ENCODE measurements at places on chromosomes 3 and 15.

DNA sequence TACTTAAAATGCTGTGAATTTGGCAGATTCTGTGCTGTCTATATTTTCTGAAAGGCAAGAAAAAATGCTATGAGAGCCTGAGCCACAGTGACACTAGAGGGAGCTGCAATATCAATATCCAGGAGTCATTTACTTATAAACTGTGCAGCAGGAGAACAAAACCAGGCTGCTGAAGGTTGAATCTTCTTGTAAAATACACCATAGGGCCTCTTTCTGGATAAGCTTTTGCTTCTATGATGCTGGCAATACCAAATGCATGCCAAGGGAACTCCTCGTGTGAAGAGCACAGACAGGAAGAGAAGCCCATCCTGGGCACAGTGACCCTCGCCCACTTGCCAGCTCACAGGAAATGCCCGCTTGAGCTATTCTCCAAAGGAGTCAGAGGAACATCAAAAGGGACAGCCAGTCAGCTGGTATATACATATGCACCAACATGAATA, 48.0 kb upstream of the TSPAN3 start:
- DNase-seq = no peak

- no peak for DNase-seq
Measured at GRCh38 chr3:65758876-65759598, 279.7 kb downstream of the MAGI1 start.

DNA sequence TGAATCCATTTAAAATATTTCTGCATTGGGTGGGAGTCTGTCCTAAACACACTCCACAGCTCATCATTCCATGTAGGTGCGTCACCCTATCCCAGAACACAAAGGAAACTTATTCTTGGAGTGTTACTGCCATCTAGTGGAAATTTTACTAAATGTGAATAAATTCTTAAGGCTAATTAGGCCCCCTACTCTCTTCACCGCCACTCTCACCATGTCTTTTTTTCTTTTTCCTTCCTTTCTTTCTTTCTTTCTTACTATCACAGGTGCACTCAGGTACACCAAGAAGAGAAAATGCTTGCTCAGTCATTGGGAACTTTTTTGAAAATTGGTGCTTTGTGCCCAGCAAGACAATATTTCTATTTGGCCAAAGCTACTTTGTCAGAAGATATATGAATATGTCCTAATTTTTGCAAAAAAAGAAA, 26.4 kb upstream of the ATP8B4 start:
- DNase-seq = peak; percentile 70

- no peak for DNase-seq
Measured at GRCh38 chr3:63563572-63563971, 88.9 kb upstream of the SNTN start.

GRCh38 chr3:83956431-83956830, 1002.4 kb upstream of the CADM2 start:
- no peak for DNase-seq

- DNase-seq = no peak
Measured at GRCh38 chr3:196643201-196643749, 3.8 kb downstream of the NRROS start.

GRCh38 chr3:185988816-185989175, 51.0 kb upstream of the TRA2B start:
- DNase-seq = no peak

DNA sequence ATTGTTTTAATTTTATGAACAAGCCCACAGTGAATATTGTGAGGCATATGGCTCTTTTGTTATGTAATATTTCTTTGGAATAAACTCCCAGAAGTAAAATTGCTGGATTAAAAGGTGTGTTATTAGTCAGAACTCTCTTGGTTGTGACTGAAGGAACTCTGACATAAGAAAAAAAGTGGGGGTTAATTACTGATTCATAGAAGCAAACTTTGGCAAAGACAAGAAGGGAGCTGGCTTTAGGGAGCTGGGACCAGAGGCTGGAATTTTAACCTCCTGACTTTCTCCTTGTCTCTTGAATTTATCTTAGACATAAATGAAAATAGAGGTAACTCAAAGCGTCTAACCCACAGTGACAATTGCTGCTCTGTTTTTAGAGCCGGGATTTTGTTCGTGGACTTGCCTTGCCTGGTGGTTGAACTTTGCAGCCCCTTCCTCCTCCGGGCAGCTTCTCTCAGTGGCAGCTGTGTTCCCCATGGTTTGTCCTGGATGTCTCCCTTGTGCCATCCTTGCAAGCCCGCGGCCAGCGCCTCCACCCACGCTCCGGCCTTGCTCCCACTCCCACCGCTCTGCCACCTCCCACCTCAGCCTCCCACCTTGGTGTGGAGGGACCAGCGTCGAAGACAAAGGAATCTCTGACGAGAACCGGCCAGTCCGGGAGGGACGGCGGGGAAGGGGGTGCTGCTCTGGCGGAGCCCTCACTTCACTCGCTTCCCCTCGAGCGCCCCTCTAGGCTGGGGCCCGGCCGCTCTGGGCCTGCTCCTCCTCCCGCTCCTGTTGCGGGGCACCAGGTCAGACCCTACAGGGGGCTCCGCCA, 28.0 kb downstream of the ARHGAP31 start:
- no peak for DNase-seq

- DNase-seq = no peak
Measured at GRCh38 chr3:100155128-100155527, 40.8 kb upstream of the FILIP1L start.

DNA sequence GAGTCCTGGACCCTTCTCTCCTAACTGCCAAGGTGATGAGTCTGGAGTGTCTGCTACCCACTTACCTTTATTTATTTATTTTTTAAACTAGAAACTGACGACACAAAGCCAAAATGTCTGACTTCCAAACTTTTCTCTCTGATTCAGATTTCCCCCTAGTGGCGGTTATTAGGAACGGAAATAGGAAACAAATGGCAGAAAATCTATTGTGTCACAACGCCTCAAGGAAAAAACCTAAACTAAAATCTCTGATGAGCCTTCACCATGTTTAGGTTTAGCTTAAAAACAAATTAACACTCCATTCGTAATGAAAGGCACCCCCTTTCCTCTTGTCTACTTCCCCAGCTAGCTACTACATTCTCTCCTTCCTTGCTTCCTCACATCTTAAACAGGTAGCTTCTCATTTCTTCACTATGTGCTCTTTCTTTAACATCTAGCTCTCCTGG, 94.0 kb upstream of the MEX3B start:
- no peak for DNase-seq

GRCh38 chr15:34810443-34811129, 15.2 kb upstream of the ACTC1 start:
- no peak for DNase-seq

GRCh38 chr3:38155825-38156224, 9.5 kb upstream of the OXSR1 start:
- no peak for DNase-seq

GRCh38 chr3:37852771-37853170, 8.9 kb upstream of the CTDSPL start:
- DNase-seq = no peak

GRCh38 chr3:66923969-66924368, 74.1 kb upstream of the KBTBD8 start:
- DNase-seq = no peak

DNA sequence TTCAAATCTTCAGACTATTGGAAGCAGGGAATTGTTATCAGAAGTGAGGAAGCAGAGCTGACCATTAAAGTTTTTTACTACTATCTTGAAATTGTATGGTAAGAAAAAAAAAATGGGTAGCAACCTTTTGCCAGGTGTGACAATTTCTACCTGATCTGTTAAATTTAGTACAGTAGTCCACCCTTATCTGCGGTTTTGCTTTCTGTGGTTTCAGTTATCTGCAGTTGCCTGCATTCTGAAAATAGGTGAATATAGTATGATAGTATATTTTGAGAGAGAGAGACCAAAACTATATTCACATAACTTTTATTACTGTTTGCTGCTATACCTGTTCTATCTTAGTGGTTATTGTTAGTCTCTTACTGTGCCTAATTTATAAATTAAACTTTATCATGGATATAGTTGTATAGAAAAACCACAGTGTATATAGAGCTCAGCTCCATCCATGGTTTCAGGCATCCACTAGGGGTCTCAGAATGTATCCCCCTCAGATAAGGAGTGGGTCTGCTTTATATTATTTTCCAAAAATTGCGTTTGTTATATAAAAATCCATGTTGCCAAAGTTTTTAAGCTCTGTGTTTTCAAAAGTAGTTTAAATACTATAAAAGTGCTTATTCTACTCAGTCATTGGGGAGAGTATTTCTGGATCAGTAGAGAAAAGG, 69.9 kb downstream of the PTPRG start:
- DNase-seq = no peak

GRCh38 chr3:142602619-142603385, 6.6 kb downstream of the PLS1 start:
- no peak for DNase-seq

GRCh38 chr3:66259566-66260255, 38.9 kb downstream of the SLC25A26 start:
- DNase-seq = no peak

GRCh38 chr3:104396974-104397669, 969.6 kb upstream of the ALCAM start:
- DNase-seq = no peak

- DNase-seq = no peak
Measured at GRCh38 chr3:73258057-73258456, 196.6 kb downstream of the EBLN2 start.

- no peak for DNase-seq
Measured at GRCh38 chr3:47636225-47636624, 57.6 kb upstream of the CSPG5 start.
